ENCODE measurements at places on chromosomes 13 and 19.

GRCh38 chr13:36753176-36753575 is 65.8 kb upstream of the RFXAP start:
- DNase-seq: no peak

DNA sequence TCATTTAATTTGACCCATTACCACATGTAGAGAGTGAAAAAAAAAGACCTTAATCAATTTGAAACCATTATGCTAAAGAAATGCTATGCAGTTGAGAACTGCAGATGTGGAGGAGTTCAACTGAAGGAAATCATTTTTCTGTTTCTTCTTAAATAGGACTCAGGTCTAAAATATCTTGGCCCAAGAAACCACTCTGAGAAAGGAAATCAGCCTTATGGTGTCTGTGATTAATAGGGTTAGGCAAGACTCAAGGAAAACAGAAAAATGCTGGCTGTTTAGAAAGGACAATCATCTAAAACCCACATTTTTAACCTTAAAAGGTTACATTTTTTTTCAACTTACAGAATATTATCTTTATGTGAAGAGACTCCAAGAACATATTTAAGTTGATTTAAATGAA is 1.9 kb upstream of the SLITRK1 start:
- DNase-seq: no peak

DNA sequence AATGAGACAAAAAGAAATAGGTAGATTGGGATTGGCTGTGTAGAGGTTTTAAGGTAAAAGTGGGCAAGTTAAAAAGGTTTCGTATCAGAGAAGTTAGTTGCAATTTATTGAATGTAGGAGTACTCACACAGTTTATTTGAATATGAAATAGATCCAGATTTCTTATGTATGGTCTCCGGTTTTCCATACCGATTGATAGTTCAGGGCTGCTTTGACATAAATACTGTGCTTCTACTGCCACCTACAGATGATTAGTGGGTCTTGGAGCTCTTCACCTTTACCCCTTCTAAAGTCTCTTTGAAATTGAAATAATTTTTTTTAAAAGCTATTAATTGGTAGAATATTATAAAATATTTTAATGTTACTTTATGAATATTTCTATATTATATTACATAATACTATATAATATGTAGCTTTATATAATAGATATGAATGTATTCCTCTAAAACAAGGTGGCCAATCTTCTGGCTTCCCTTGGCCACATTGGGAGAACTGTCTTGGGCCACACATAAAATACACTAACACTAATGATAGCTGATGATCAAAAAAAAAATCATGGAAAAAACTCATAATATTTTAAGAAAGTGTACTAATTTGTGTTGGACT is 7.7 kb upstream of the GPR18 start:
- no peak for DNase-seq

DNA sequence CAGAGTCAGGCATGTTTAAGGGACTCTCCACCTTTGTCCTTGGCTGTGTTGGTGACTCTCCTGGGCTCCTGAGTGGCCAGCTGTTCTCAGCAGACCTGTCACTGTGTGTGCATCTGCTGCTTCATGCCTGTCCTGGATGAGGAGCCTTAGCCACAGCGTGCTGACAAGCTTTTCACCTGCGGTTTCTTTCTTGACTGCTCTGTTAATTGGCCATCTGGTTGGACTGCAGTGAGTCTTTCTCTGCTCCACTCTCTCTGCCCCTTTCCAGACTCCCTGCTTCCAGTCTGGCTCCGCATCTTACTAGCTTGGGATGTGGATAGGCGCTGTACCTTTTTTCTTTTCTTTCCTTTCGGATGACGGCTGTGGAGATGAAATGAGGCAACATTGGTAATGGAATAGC is 38.8 kb downstream of the POLR1D start:
- DNase-seq: no peak

- DNase-seq: no peak
These were observed 1109.5 kb downstream of the SLITRK1 start for GRCh38 chr13:82772816-82773215.

DNA sequence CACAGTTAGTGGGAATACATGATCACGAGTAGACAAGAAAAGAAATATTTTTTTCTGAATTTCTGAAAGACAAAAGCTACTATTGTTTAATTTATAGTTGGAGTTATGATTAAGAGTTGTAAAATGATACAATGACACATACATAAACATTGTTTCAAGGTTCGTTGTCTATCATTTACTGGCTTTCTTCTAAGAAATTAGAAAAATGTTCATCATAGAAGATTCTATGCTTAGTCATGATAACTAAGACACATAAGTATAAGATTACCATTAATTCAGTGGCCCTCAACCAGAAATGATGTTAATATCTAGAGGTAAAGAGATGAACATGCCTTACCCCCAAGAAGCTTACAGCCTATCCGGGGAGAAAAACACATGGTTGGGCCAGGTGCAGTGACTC is 1832.8 kb upstream of the PRR20A start:
- no peak for DNase-seq

GRCh38 chr13:26025196-26025595 is 26.6 kb downstream of the SHISA2 start:
- no peak for DNase-seq

- no peak for DNase-seq
These were observed 42.3 kb downstream of the POLR1D start for GRCh38 chr13:27663947-27664346.

- DNase-seq: peak; percentile 33
These were observed 1.0 kb upstream of the KRI1 start for GRCh38 chr19:10566658-10567410.

DNA sequence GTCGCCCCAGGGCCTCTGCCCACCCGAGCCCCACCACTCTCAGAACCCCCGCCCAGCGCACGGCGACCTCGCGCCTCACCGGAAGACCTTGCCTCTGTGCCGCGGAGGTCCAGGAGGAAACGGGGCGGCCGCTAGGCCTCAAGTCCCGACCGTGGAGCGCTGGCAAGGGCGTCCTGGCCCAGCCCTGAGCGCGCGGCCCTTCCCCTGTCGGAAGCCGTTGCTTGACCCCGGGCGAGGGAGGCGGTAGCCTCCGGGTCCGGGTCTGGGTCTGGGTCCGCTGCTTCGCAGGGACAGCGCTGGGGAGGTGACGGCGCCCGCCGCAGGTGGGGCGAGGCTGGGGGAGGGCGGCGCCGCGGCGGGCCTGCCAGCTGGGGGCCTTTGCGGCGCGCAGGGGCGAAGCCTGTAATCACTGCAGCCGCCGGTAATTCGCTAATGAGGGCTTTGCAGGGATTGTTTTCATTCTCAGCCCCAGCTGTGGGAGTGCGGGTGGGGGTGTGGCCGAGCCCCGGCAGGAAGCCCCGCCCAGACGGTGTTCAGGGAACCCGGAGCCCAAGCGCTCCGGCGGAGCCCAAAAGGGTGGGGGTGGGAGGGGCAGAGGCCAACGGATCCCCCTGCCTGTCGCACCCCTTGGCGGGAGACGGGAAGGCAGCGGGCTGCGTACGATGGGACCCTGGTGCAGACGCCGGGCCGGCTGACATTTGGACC is 8.6 kb downstream of the C19orf25 start:
- DNase-seq: peak; percentile 52

GRCh38 chr13:23817830-23818229 is 71.4 kb downstream of the MIPEP start:
- DNase-seq: no peak

DNA sequence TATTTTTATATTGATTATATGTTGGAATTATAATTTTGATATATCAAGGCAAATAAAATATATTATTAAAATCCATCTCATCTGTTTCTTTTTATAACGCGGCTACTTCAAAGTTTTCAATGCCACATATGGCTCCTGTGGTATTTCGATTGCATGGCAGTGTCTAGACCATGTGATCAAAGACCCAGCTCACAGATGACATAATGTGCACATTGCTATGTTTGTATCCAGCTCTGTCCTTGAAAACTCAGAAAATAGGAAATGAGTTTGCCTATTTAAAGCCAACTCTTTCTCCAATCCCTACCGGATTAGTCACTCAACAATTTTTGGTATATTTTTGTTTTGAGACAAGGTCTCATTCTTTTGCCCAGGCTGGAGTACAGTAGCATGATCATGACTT is 26.2 kb downstream of the TMTC4 start:
- no peak for DNase-seq

DNA sequence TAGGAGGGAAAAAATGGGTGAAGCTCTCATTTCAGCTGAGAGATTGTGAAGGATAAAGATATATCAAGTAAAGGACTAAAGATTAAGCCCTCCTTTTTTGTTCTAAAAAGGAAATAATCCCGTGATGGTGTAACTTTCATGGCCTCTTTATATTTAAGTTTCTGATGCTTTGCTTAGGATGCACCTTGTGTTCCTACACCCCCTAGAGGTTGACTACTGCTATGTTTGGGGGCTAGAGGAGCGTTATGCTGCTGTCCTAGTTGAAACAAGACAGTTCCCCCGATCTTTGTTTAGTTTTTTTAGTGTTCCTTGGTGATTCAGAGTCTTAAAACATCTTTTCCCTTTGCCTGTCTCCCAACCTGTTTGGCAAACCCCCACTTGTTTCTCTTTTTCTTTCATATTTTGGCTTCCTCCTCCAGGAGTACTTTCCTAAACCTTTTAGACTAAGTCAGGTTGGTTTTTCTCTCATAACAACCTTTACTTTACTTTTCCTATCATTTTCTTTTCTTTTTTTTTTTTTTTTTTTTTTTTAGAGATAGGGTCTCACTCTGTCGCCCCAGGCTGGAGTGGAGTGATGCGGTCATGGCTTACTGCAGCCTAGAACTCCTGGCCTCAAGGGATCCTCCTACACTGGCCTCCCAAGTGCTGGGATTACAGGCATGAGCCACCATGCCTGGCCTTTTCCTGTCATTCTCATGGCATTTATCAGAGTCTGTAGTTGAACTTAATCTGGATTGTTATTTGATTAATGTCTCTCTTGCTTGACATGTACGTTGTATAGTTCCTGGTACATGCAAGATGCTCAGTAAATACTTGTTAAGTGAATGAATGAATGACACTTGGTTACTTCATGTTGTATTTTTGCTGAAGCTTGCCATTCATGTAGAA is 2.8 kb downstream of the UBA2 start:
- DNase-seq: no peak

GRCh38 chr19:44863990-44864389 is 17.9 kb downstream of the NECTIN2 start:
- DNase-seq: no peak

DNA sequence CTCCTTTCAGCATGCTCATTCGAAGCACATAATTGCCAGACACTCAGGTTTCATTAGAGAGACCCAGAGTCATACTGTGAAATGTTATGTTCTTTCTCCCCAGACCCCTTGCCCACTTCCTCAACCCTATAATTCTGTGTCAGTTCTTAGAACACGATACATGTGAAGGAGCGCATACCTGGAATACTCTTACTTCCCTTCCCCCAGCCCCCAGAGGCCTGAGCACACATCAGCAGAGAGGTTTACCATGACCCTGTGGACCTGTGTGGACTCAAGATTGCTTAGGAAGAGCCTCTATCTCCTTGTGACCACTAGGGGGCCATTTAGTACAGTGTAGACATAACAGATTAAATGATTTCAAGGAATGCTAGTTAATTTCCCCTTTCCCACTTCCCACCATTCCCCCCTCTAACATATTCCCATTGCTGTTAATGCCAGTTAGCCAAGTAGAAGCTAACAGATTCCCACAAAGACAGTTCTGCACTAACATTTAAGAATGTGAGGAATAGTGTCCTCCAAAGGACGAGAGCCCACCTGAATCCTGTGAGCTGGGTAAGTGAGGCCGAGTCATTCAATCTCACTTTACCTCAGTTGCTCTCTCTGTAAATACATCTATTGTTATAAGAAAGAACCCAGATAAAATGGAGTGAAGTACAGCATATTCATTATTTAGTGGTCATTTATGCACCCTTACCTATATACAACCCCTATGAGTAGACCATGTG is 154.2 kb upstream of the MAB21L1 start:
- no peak for DNase-seq

GRCh38 chr13:93951951-93952350 is 527.5 kb downstream of the DCT start:
- DNase-seq: no peak

DNA sequence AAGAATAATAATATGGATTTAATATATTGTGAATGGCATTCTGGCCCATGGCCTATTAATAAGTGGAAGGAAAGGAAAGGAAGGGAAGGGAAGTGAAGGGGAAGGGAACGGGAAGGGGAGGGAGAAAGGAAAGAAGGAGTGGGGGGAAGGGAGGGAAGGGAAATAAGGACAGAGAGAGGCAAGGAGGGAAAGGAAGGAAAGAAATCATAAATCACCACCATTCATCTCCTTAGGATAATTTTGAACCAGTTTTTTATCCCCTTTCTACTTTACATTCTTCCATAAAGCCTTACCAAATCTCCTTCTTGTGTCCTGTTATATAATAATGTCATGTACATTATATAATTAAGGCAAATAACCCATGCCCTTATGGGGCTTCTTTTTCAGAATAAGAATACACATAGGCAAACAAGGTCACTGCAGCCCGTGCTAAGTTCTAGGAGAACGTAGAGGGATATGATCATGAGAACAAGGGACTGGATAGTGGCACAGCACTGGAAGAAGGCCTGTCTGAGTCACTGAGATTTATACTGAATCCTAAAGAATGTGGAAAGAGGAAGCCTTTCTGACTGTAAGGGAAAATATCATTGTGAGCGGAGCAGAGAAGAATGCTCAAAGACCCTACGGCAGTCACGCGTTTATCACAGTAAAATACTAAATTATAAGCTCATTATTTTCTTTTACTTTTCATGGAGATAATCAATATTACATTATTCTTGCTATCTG is 444.5 kb upstream of the GPC6 start:
- no peak for DNase-seq

DNA sequence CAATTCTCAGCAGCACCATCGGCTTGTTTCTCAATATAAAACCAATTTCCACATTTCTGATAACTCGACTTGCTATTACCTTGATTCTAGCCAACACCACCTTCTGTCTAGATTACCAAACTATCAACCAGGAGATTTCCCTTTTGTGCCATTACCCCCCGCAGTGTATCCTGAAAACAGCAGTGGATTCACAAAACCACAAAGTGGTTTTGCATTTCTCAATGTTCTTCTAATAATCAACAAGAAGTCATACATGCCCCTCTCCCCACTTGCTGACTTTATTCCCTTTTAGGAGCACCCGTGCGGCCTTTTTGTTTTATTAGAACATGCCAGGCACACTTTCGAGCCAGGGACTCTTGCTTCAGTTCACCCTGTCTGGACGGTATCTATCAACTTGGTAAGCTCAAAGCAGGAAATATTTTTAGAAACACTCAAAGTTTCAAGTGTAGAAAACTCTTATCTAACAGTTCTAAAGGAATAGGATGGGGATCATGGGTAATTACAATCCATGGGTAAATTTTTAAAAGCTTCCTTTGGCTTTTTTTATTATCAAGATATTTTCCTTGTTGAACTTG is 967.4 kb downstream of the EFNB2 start:
- DNase-seq: no peak

DNA sequence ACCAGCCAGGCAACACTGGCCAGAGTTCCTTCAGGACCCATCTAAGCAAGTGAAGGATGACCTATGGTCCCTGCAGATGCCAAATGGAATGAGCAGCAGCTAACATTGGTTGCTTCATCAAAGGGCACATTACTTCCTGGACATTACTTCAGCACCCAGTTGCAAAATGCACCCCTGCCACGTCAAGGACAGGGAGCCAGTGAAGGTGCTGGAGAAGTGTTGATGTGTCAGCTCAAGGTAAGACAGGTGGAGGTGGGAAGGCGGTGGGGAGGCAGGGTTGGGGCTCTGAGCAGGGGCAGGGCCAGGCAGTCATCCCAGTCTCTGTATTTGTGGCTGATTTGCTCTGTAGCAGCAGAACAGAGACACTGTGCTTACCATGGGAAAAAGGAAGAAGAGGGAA is 14.6 kb downstream of the CSNK1A1L start:
- DNase-seq: no peak
